ENCODE measurements at places on chromosomes 3 and 15.

DNA sequence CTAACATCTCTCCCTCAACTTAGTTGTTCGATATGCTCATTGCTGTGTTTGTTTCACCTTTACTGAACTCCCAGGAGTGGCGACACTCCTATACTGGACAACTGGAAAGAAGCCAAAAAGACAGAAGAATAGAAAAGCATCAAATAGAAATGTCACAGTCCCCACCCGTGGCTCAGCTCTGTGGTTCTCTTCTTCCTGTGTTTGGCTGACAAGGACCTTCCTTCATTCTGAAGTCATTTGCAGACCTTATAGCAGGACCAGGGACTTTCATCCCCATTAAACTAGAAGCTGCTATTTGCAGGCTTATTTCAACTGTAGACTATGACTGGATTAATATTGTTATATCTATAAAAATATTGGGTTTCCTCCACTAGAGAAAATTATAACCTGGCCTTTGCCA, 125.9 kb downstream of the NECTIN3 start:
- DNase-seq: no peak

GRCh38 chr3:171876680-171877147, 33.6 kb downstream of the TMEM212 start:
- no peak for DNase-seq

- no peak for DNase-seq
Observed at GRCh38 chr3:156963096-156963495, 136.9 kb downstream of the LEKR1 start.

- DNase-seq: no peak
Observed at GRCh38 chr3:190504354-190505125, 9.3 kb upstream of the IL1RAP start.

- DNase-seq: no peak
Observed at GRCh38 chr3:179949869-179950268, 86.9 kb downstream of the PEX5L start.

DNA sequence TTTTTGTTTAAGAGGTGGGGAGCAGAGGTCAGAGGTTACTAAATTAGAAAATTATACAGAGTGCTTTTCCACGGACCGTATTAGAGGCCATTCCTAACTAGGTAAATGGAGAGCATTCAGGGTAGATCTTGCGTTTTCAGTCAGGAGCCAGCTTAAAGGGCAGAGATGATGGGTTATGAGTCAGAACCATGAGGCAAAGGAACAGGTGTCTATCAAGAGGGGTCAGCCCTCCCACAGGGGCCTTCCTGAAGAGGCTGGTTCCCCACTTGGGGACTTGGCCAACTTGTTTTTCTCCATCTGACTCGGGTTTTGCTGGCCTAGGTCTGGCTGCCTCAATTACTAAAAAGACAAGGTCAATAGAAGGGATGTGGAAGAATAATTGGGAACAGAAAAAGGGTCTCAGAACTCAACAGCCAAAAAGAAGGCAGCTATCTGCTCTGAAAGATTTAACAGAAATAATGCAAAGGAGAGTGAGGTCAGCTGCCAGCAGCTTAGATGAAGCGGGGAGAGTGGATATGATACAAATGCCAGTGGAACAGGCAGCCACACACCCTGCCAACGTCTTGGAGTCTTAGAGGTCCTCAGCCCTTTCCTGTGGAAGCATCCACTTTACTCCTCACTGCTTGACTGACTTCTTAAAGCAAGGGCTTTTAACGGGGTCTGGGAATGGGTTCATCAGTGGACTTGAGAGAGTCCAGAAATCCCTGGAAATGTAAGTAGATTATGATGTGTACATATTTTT, 17.6 kb downstream of the MTMR14 start:
- no peak for DNase-seq

- DNase-seq: no peak
Observed at GRCh38 chr3:192597506-192597905, 129.8 kb downstream of the FGF12 start.

- no peak for DNase-seq
Observed at GRCh38 chr3:52237657-52238172, 1.2 kb downstream of the TWF2 start.

Measured in CD4-positive, alpha-beta memory T cell (primary cell).